ENCODE measurements at places on chromosomes 6 and 20.

- no peak for DNase-seq
Measured at GRCh38 chr20:2116170-2116940, 14.7 kb downstream of the STK35 start.

- DNase-seq = no peak
Measured at GRCh38 chr6:170108890-170109587, 181.8 kb downstream of the DLL1 start.

- DNase-seq = no peak
Measured at GRCh38 chr6:144785056-144785455, 499.9 kb downstream of the UTRN start.

- DNase-seq = no peak
Measured at GRCh38 chr6:160500639-160501038, 152.5 kb downstream of the SLC22A3 start.

- DNase-seq = no peak
Measured at GRCh38 chr6:23601811-23602345, 524.1 kb upstream of the NRSN1 start.

GRCh38 chr6:118859517-118860064 lies 34.4 kb upstream of the ASF1A start:
- DNase-seq = no peak

DNA sequence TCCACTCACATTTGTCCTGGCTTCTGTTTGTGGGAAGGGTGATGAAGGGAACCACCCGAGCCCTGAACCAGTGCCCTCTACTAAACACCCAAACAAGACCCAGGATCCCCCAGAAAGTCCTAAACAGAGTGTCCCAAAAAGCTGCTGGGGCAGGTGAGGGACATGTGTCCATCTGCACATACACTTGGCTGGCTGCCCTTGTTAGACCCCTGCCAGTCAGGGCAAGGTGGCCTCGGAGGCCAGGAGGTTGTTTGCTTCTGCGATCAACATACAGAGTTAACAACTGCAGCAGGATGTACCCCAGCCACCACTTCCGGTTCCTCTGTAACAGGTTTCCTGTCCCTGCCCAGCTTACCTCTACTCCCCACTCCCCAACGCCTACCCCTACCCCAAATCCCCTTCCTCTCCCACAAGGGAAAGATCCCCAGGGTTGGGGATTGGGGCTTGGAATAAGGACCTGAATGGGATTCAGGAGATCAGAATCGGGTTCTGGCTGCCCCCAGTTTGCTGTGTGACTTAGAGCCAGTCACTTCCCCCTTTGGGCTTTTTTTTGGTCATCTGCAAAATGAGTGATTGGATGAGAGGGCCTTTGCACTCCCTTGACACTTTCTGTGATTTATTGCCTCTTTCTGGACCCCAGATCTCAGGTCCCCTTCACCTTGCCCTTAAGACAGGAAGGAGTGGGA lies 13.9 kb downstream of the DEF6 start:
- DNase-seq = no peak

DNA sequence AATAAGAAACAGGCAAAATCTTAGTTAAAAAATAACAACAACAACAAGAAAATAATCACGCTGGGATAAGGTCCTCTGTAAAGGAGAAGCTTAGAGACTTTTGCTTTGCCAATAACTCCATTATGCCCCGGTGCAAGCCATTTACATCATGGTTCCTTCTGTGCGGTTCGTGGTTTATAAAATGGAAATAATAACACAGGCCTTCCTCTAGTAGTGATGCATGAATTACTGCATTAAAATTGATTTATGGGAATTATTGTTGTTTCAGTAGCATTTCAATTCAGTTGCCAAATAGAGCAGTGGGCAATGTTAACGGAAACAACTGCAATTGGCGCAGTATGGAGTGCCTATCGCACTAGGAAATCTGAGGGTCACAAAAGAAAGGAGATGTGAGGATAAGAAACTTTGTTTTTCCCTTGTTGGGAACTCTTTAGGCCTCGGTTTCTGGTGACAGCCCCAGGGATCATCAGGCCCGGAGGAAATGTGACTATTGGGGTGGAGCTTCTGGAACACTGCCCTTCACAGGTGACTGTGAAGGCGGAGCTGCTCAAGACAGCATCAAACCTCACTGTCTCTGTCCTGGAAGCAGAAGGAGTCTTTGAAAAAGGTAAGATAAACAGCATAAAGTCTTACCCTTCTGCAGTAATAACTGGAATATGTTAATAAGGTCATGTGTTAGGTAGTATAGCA lies 1.1 kb downstream of the CD109 start:
- DNase-seq = no peak

DNA sequence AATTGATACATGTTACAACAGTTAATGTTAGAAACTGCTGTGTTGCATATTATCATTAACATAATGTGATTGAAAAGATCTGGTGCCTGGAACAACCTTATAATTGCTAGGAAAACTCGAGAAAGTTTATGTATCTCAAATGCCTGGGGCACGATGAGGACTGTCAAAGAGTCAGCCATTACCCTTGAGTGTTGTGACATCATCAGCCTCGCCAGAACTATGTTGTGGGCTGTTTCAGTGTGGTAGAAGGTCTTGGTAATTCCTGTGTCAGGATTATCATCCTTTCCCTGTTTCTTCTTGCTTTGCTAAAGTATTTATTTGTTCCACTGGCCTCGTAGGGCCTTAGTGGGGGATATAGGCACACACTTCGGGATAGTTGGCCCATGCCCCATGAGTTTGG lies 185.1 kb downstream of the DTNBP1 start:
- DNase-seq = no peak

DNA sequence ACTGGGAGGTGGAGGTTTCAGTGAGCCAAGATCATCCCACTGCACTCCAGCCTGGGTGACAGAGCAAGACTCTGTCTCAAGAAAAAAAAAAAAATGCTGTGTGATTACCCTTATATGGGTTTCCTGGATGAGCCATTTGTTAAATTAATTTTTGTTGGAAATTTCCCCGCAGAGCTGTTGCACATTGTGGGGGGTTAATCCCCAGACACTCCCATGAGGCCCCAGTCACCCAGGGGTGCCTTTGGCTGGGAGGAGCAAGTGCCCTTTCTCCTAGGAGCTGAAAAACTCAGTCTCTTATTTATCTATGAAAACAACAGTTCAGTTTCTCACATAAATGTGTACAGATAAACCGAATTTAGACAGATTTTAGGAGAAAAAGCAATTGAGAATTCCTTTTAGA lies 4.7 kb upstream of the DEFB132 start:
- no peak for DNase-seq

- no peak for DNase-seq
Measured at GRCh38 chr6:25477006-25477590, 174.9 kb upstream of the SCGN start.
